ENCODE measurements at places on chromosomes 16 and 17. TPM values are rescaled to one million over a fixed set of nuclear protein-coding genes. Genes with fewer than 3 reads are reported as not detected.

GRCh38 chr17:71432378-71433315 is 688.2 kb upstream of the SOX9 start:
- no peak for DNase-seq

The NSF gene
- 44.7 TPM for total RNA-seq

The KPNB1 gene
- total RNA-seq: 207 TPM

DNA sequence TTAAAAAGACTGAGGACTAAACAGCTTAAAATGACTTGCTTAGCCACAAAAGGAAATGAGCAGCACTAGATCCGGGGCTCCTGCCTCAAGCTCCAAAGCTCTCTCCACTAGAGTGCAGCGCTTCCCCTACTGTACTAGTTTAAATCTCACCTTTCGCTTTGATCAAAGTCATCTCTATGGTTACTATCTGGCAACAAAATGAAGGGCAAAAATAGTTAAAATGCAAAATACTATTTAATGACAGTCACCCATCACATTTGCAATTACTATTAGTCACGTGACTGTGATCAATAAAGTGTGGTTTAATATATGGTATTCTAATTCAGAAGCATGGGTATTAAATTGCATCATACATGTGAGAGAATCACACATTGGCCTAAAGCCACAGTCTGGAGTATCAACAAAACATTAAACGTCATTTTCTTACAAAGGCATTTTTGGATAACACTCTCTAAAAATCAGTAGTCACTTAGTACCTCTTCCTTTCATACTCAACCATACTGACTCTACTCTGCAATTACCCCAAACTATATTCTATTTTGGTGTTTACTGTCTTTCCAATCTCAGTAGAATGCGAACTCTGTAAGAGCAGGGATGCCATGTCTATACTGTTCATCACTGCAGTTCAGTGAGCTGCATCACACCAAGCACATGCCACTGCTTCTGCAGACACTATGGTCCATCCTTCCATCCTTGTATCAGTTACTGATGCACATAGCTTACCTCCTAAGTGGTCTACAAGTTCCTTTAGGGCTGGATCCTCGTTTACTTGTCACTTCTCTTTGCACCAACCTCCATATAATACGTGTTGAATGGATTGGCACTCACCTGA is 6.2 kb downstream of the PSMD12 start:
- no peak for DNase-seq

- no peak for DNase-seq
Measured at GRCh38 chr17:19533718-19534561, at the start of gene SLC47A1. SLC47A1 (plus strand) TSS chr17:19533854; CDS start chr17:19533940, 86 bp downstream.

The CLDN9 gene
- 3.3 TPM for total RNA-seq

The HERPUD1 gene
- total RNA-seq: 144 TPM

The DBNDD1 gene
- total RNA-seq: 21.2 TPM

GRCh38 chr16:11994143-11995119 is 17.9 kb downstream of the SNX29 start:
- DNase-seq: peak; percentile 48

GRCh38 chr16:2497116-2497630 is 16.6 kb upstream of the ATP6V0C start:
- DNase-seq: no peak

The CRYM gene
- 15.6 TPM for total RNA-seq

The ATP2C2 gene
- 62.8 TPM for total RNA-seq

DNA sequence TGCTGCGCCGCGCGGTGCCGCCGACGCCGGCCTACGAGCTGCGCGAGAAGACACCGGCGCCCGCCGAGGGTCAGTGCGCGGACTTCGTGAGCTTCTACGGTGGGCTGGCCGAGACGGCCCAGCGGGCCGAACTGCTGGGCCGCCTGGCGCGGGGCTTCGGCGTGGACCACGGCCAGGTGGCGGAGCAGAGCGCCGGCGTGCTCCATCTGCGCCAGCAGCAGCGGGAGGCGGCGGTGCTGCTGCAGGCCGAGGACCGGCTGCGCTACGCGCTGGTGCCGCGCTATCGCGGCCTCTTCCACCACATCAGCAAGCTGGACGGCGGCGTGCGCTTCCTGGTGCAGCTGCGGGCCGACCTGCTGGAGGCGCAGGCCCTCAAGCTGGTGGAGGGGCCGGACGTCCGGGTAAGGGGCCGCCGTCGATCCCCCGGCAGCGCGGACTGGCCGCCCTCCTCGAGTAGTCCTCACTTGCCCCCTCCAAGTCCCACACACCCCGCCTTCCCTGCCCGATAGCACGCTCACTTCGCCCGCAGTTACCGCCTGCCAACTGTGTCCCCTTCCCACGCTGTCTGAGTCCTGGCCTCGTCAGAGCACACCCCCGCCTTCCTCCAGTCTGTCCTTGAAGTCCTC is 470 bp downstream of the MLYCD start:
- peak; percentile 22 for DNase-seq

The DPEP2 gene
- total RNA-seq: 3.4 TPM

The CCL8 gene
- total RNA-seq: 1.2 TPM

The ZDHHC1 gene
- 23.2 TPM for total RNA-seq

The PRR15L gene
- total RNA-seq: 109 TPM

DNA sequence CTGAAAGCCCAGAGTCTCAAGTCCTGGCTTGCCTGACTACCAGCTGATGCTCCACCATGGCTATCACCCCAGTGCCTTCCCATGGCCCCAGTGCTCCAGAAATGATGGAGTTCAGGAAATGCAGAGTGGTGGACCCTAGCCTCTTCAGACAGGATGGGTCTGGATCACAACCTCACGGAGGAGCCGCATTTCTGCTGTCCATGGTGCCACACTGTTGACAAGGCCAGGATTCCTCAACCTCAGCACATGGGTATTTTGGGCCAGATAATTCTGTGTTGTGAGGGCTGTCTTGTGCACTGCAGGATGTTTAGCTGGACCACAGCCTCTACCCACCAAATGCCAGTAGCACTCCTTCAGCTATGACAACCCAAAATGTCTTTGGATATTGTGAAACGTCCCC is 6.7 kb upstream of the CRHR1 start:
- no peak for DNase-seq

DNA sequence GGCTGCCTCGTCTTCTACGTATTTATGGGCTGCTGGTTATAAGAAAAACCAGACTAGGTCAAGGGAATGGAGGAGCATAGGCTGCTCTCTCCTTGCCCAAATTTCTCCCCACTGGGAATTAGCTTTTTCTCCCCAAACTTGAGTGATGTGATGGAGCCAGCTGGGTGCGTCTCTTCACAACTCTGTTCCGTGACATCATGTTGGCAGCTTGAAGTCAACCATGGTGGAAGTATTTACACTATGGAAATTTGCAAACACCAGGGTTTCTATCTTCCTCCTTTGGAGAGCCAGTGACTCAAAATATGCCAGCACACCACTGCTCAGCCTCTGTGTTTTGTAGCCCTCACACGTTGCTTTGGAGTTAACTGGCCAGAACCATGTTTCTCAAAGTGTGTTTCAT is 78.1 kb downstream of the OR1D5 start:
- no peak for DNase-seq

- DNase-seq: no peak
Measured at GRCh38 chr17:2222301-2222700, 81.3 kb downstream of the SMG6 start.

The TMC5 gene
- total RNA-seq: 46.8 TPM

- no peak for DNase-seq
Measured at GRCh38 chr16:74710401-74710800, 9.7 kb upstream of the MLKL start.

DNA sequence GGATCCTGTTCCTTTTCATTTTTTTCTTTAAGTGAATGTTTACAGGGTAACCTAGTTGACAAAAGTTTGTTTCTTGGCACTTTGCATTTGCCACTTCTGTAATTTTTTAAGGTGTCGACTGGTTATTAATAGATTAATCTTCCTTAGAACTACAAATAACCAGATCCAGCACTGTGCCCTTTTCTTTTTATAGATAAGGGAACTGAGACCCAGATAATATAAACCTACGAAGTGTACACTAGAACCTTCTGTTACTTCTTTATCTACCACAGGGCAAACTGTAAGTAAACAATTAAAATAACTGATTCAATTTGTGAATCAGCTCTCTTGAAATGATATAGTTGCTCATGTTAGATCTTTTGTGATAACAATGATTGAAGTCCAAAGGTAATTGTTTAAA is 55.4 kb downstream of the NLK start:
- no peak for DNase-seq

GRCh38 chr17:45353043-45353442 is 36.2 kb upstream of the MAP3K14 start:
- DNase-seq: no peak

DNA sequence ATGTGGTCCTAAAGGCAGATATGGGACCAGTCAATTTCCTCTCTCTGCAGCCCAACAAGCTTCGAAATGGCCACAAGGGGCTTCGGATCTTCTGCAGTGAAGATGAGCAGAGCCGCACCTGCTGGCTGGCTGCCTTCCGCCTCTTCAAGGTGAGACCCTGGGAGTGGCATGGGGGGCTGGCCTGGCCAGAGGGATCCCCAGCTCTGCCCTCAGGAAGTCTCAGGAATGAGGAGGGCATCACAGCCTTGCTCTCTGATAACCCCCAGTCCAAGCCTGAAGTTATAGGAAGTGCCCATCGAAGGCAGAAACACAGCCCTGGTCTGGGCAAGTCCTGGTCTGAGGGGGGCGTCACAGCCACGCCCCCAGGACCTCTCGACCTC is 7.1 kb downstream of the GRB7 start:
- DNase-seq: no peak

The CA7 gene
- total RNA-seq: not detected

DNA sequence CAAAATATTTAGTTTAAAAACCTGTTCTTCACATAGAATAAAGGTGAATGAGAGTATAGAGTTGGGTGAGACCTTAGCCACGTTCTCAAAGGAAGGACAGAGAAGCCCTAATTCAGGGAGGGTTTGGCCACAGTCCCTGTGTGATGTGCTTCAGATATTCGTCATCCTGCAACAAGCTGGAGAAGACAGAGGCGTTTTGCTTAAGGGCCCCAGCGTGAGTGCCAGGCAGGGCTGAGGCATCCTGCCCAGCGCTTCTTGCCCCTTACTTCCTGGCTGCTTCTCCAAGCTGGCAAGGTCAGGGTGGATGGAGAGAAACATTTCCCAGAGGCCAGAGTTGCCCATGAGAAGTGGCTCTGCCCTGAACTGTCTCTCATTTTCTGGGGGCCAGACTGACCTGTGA is 46.9 kb downstream of the AXIN2 start:
- no peak for DNase-seq

DNA sequence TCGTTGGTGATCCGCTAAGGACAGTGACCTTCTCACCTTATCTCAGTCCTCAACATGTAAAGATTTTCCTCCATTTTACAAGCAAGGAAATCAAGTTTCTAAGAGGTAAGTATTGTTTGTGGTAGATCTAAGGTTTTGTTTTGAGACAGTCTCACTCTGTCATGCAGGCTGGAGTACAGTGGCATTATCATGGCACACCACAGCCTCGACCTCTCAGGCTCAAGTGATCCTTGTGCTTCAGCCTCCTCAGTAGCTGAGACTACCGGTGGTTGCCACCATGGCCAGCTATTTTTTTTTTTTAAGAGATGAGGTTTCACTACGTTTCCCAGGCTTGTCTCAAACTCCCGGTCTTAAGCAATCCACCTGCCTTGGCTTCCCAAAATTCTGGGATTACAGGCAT is 34.9 kb downstream of the PRKCA start:
- DNase-seq: no peak

DNA sequence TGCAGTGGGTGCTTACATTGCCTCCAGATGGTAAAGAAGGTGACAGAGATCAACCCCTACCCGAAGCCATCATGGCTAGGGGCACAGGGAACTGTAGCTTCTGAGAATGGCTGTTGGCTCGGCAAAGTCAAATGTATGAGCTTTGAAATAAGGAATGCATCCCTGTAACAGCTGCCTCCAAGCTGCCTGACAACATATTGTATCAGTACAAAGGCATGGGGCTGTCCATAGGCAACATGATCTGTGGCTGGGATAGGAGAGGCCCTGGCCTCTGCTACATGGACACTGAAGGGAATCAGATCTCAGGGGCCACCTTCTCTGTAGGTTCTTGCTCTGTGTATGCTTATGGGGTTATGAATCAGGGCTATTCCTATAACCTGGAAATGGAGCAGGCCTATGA is 119.2 kb upstream of the NETO2 start:
- no peak for DNase-seq

DNA sequence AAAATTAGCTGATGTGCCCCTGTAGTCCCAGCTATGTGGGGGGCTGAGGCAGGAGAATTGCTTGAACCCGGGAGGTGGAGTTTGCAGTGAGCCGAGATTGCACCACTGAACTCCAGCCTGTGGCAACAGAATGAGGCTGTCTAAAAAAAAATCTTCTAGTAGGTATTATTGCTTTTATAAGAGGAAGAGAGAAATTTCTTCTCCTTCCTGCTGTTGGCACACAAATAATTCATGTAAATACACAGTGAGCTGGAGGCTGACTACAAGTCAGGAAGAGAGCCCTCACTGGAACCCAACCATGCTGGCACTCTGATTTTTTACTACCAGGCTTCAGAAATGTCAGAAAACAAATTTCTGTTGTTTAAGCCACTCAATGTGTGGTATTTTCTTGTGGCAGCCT is 6.7 kb downstream of the PRDM7 start:
- no peak for DNase-seq

DNA sequence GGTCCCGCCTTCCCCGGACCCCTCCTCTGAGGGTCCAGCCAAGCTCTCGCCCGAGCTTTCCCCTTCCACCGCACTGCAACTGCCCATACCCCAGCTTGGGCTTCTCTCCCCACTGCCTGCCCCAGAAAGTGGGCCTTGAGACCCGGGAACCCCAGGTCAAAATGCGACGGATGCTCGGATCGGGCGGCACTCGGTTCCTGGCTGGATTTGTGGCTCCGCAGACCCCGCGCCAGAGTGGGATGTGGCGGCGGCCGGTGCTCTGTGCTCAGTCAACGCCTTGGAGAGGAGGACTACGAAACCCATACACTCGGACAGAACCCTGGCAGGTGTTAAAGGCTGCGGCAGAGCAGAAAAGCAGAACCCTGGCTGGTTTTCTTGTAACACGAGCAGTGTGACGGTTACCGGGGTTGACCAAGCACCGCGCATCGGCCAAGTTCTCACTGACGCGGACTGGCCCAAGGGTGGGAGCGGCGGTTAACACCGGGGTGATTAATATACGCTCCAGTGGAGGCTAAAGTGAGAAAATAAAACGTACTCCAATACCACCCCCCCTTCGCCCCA is 885 bp upstream of the SLFN13 start:
- DNase-seq: no peak

- no peak for DNase-seq
Measured at GRCh38 chr17:58667934-58668597, 23.8 kb downstream of the TEX14 start.

The KIF2B gene
- total RNA-seq: not detected
